Omental fat pad (tissue), 4 donors: ENCODE measurements at places on chromosomes 1 and 21.
A peak's percentile ranks its signal among the peaks of the same experiment; 100 is the strongest.

DNA sequence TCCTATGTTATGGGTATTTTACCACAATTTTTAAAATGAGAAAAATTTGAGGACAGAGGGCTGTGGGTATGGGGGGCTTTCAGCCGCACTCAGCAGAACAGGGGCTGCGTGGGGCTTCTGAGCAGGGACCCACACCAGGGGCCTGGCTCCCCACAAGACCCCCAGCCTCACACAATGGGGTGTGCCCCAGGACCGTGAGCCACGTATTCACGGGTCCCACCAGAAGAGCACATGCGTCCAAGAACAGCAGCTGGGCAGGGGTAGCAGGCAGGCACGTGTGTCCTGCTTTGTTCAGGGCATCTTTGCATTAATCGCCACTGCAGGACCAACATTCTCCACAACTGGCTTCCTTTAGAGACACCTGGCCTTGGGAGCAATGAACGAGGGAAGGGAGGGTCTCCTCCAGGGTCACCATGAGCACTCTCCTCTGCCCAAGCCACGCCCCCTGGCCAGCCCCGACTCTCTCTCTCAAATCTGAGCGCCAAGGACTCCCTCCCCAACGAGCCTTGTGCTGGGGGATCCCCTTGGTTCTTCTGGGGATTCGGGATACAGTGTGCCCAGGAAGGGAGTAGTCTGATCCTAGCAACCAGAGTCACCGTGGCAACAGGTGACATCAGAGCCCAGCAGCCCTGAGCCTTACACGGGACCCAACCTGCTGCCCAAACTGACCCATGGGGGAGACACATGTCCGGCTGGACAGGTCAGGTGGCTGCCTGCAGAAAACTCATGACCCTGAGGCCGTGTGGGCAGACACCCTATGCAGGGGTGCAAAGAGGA is 7.4 kb upstream of the ARF1 start:
- no peak for DNase-seq

DNA sequence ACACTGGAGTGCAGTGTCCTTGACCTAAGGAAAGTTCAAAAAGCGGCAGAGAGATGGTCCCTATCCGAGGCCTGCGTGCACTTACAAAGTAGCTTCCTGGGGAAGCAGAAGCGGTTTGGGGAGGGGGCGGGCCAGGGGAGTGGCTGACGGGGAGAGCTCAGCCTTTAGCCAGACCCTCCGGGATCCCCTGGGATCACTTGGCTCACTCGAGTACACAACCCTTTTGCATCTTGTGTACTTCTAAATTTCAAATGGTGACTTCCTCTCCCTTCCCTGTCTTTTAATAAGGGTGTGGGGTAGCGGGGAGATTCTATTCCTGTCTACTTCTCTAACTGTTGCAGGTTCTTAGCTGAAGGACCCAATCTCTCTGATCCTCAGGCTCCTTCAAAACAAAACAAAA is 18.1 kb upstream of the SNX27 start:
- no peak for DNase-seq

DNA sequence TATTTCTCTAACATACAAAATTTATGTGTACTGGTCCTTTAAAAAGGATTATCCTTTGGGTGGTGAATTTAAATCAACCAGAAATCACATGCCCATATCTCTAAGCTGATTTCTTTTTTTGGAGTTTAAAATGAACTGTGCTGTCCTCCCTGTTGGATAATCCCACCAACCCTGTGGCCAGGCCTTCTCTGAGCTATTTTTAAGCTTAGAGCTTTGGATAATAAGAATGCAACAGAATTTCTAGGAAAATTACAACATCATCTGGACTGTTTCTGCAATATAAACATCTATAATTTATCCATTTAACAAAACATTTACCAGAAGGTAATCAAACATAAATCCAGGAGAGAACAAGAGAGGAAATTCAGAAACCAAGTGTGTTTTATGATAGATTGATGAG is 88.3 kb downstream of the LRRC40 start:
- DNase-seq = no peak

GRCh38 chr1:17925290-17926237 is 170.4 kb downstream of the ACTL8 start:
- DNase-seq = no peak

GRCh38 chr1:41239988-41240610 is 2.0 kb downstream of the SCMH1 start:
- DNase-seq = no peak

- DNase-seq = no peak
Observed at GRCh38 chr1:39016604-39017171, 9.5 kb upstream of the NDUFS5 start.

- no peak for DNase-seq
Observed at GRCh38 chr1:60133000-60133673, 59.6 kb upstream of the C1orf87 start.

DNA sequence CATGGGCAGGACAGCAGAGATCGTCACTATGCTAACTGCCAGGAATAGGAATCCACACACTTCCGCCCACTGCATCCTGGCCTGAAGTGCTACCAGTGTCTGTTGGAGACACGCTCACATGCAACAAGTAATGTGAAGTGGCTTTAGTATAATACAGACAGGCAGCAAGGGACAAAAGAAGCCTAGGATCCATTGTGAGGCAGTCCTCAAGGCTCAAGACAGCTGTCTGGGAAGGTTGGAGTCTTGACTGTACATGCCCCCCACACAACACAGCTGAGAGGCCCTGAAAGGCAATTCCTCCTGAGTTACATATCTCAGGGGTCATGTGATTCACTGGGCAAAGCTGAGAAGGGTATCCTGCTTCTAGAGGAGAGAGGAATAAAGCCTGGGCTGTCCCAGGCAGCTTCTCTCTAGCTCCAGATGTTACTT is 39.9 kb upstream of the CD1D start:
- no peak for DNase-seq

DNA sequence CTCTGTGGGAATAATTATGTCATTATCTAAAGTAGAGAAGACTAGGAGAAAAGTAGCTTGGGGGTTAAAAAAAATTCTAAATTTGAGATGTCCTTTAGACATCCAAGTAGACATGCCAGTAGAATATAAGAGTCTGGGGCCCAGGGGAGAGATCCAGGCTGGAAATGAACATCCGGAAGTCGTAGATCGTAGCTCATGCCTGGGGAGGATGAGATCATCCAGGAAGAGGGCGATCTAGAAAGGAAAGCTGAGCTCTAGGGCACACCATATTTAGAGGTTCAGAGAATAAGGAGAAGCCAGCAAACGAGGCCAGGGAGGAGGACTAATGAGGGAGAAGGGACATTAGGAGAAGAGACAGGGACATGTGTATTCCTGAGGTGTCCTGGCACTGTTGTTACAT is 12.2 kb downstream of the NGF start:
- DNase-seq = no peak

- DNase-seq = no peak
Observed at GRCh38 chr1:224430511-224431113, 4.0 kb downstream of the WDR26 start.

DNA sequence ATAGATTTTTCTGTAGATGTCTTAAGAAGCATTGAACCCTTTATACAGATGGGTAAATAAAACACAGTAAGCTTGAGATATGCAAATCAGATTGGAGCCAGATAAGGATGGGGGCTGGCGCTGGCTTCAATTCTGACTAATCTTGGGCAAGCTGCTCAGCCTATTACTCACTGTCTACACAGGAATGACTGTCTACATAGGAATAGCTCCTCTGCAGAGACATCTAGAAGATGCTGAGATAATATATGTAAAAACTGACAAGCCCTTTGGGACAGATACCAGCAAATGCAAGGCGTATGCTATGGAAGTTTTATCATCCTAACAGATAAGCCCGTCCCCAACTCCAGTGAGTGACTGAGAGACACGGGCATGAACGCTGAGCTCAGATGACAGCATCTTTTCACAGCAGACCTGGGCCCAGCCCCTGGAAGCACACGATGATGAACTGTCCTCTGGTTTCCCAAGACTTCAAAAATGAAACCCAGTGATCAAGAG is 1.7 kb downstream of the CLDN14 start:
- DNase-seq = no peak

GRCh38 chr1:154970631-154971340 is at the start of gene SHC1:
SHC1 (minus strand) TSS chr1:154970747; CDS start chr1:154970526, 221 bp downstream.
- peak; percentile 82 for DNase-seq

GRCh38 chr1:228112617-228113016 is 3.5 kb upstream of the MRPL55 start:
- no peak for DNase-seq

DNA sequence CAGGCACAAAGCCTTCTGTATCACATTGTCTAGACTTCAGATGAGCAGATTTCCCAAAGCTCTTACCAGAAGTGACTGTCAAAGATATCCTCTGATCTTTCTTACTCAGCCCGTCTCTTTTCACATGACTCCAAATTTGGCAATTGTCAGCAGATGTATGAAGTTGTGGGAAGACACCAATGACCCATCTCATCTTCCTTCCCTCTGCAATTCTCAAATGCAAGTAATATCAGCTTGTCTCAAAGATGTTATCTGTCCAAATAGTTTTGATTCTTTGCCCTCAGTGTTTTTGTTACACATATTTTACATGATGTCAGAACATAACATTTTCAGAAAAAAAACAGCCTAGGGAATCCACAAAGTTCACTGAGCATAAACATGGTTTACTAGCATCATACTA is 45.1 kb upstream of the RGS2 start:
- no peak for DNase-seq

DNA sequence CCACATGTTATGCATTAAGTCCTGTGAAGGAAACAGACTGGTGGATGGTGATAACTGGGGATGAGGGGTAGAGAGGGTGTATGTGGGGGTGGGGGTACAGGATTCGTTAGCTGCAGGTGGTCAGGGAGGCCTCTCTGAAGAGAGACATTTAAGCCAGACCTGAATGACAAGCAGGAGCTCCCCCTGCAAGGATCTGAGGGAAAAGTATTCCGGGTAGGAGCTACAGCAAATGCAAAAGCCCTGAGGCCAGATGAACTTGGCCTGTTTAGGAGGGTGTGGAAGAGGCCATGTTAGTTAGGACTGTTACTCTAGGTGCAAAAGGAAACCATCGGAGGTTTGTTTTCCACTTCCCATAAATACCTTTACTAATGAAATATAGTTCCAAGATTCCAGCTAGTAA is 9.9 kb downstream of the ARHGEF10L start:
- DNase-seq = no peak

DNA sequence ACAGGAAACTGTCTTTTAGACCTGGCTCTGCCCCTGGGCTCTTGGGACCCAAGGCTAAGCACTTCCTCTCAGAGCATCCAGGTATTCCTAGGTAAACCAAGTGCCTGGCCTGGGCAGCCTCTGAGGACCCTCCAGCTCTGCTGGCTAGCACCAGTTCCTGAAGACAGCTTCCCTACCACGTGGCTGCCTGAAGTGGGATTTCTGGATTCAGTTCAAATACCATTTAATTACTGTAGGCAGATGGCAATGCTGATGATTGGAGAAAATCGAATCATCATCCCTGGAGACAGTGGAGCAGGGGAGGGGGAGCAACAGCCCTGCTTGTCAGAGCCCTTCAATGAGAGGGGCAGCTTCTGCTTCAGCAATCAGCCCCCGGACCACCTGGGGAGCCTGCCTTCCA is 11.9 kb downstream of the KIF21B start:
- DNase-seq = no peak

DNA sequence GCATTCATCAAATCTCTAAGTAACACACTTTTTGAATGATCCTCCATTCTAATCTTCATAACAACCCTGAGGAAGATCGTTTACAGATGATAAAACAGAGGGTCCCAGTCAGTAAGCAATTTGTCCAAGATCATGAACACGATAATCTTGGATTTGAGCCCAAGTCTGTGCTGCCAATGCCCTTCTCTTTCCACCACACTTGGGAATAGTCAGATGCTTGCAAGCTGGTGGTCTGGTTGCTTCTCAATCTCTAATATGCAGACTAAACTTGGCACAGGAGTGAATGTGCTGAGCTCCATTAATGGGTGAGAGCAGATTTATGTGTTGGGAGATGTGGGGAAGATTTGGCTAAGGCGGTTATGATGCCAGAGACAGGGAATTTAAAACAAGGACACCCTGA is 430.6 kb upstream of the DAB1 start:
- DNase-seq = no peak

DNA sequence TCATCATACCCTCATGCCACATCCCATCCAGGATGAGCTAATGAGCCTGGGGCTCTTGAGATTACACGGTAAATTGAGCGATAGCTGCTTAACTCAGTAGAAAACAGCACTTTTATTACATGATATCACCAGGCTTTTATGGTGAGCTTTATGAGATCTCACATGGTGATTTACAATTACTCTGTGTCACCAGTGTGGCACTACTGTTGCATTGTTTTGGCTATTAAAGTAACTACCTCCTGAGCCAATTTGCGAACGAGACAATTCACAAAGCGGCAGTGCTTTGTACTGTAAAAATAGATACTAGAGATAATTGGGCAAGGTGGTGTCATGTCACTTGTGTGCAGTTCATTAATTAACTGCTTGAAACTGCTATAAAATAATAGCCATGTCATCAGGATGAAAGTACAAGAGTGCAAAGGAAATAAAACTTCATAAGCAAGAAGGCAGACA is 767.7 kb upstream of the ADGRL2 start:
- DNase-seq = no peak

DNA sequence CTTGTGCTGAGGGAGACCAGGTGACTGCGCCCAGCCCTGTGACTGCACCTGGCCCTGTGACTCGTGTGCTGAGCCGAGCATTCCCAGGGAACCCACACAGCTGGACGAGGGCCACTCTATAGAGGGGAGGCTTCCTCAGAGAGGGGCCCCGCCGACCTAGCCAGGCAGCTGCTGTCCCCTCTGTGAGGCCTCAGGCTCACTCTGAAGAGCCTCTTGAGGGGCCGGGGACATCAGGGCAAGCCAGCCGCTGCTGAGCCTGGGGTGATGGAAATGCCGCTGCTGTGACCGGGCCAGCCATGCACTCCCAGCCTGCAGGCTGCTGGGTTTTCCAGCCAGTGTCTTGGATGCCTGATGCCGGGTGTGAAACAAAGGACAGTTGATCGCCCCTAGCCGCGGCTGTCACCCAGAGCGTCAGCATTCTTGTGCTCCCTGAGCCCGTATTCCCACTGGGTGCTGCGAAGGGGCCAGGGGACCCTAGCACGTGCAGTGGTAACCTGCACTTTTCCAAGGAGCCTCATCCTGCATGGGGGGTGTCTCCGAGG is 17.5 kb downstream of the PFKL start:
- no peak for DNase-seq

DNA sequence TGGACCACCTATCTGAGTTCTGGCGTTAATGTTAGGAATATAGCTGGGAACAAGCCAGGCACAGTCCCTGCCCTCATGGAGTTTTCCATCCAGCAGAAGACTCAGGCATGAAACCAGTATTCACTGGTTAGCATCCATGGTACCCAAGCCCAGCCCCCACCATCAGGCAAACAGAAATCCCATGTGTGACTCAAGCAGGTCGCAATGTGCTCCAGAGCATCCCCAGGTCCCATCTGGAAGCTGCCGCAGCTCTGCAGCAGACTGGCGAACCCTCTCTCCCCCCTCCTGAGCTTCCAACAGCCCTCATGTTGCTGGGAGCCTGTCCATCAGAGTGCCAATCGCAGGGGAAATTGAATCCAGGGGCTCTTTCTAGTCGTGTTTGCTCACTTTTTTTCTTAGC is 174.2 kb downstream of the RRAGC start:
- no peak for DNase-seq

GRCh38 chr1:167543199-167543990 is 10.2 kb downstream of the CREG1 start:
- DNase-seq = no peak

GRCh38 chr1:53373246-53373645 is 45.4 kb upstream of the LRP8 start:
- DNase-seq = no peak
